NCI-H1417 (cell line): ENCODE measurements at places on chromosomes 5 and 9.

- DNase-seq, result no peak
These were observed 37.9 kb downstream of the GAS1 start for GRCh38 chr9:86909388-86909787.

DNA sequence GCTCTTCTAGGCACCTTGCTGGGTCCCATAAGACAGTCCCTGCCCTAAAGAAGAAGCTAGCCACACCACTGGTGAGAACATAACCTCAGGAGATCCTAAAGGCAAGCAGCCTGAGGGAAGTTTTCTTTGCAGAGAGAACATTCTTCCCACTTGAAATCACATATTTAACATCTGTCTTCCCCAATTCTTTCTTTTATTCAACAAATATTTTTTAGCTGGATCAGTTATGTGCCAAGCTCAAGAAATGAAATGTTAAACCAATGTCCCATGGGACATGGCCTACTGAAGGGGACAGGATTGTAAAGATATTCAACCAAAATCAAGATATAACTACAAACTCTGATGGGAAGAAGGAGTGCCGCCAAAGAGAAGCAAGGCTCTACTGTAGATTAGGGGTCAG is 36.5 kb downstream of the FOXI1 start:
- no peak for DNase-seq

DNA sequence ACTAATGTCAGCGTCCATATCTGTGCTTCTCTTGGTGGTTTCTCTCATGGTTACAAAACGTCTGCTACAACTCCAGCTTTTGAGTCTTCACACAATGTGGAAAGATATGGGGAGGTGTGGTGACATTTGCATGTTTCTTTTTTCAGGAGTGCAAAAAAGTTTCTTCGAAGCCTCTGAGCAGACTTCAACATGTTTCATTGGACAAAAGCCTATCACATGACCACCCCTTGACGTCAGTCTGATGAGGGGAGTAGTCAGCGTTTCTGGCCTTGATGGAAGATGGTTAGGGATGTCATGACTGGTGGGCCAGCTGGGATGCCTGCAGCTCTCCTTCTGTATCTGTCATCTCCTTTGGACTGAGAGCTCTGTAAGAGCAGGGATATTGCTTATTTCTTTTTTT is 61.4 kb downstream of the PTPDC1 start:
- no peak for DNase-seq

DNA sequence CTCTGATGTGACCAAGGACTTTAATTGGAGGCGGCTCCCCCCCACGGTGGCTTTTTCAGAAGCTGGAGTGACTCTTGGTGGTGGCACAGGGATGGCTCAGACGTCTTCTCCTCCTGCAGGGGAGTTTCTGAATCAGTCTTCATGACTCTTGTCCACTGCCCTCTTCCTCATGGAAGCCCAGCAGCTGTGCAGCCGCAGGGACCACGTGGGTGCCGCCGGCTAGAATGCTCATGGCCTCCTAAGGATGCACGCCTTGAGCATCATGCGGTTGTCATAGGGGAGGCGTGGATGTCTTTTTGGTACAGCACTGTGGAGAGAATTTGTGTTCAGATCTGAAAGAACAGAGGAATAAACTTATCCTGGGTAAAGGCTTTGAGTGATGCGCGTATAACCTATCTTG is 1.3 kb downstream of the TEX53 start:
- DNase-seq, result no peak

GRCh38 chr5:180689071-180689694 is 39.8 kb upstream of the FLT4 start:
- DNase-seq, result no peak

- no peak for DNase-seq
These were observed 92.1 kb downstream of the PBX3 start for GRCh38 chr9:125839317-125839716.
